T47D (cell line): ENCODE measurements at places on chromosomes 6 and 20.

GRCh38 chr6:39819676-39820075 lies 27.5 kb downstream of the DAAM2 start:
- no peak for DNase-seq

DNA sequence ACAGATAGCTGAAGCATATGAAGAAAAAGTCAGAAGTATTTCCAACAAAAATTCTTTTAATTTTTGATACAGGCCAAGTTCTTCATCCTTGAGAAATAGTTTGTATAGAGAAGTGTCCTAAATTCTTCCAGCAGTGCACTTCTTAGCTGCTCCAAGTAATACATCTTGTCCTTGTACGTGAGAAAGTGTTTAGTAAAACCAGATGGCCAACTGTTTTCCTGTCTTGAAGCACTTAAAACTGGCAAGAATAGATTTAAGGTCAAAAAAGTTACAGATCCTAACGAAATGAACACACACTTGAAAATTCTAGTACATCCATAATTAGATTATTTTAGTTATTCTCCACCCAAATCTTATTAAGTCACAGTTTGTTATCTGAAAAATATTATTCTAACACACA lies 52.2 kb upstream of the HSF2 start:
- no peak for DNase-seq

DNA sequence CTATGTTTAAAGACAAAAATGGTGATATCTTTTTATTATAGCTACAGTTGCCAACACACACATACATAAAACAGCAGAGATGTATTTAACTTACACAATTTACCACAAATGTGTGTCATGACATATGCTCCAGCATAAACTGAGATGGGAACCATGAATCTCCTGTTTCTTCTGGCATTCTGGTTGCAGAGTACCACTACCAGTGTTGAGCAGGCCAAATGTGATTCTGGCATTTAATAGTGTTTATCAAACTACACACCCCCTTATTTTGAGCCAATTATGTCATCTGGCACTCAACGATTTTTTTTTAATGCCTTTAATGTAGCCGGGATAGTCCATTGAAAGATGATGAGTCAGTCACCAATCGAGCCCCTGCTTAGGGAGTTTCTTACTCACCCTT lies 59.0 kb upstream of the TPD52L1 start:
- DNase-seq: no peak

GRCh38 chr6:15395087-15395486 lies 149.2 kb downstream of the JARID2 start:
- DNase-seq: no peak

GRCh38 chr6:79269877-79270276 lies 35.4 kb upstream of the HMGN3 start:
- DNase-seq: peak; percentile 3

- DNase-seq: no peak
Observed at GRCh38 chr6:157095569-157095968, 227.8 kb downstream of the TMEM242 start.

DNA sequence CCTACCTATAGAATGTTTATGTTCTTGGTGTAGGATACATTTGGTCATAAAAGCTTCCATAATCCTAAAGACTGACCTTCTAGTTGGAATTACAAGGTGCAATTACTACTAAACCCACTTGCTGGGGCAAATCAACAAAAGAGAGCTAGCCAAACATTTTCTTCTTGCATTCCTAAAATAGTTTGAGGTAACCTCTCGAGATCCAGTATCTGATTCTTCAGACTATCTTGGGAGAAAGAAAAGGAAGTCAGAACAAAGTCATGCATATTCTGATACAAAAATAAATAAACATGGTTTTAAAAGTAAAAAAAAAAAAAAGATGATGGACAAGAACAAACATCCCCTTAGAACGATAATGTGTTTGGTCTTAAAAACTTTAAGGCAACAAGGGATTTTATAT lies 294.2 kb upstream of the RSPO3 start:
- DNase-seq: no peak

DNA sequence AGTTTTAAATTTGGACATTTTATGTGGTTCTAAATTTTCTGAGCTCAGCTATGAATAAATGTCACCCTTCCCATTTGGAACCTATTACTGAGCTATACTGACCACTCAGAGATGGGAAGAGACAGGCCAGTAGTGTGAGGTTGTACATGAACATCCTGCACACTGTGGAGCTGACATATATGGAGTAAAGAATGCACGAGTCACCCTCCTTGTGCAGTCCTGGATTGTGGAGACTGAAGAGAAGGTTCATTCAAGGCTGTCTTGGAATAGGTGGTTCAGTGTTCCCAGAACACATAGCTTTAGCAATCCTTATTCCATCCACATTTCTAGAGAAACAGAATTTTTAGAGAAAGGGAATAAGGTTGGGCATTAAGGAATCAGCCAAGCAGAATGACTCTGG lies 50.3 kb upstream of the OGFRL1 start:
- DNase-seq: no peak

DNA sequence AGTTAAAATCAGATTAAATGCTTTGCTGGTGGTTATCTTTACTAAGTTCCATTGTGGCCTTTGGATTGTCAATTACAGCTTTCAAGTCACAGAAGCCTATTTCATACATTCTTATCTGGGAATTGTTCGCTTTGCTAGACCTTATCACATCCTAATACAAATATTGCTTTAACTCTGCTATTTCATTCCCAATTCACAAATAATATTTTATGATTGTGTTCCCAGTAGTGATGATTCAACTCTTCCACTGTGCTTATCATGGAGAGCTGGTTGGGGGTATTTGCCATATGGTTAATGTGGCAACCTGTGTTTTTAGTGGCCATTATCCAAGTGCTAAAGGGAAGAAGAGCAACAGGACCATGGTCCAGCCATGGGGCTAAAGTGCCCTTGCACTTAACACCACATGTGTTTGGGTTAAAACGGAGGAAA lies 72.9 kb upstream of the GLP1R start:
- DNase-seq: no peak

DNA sequence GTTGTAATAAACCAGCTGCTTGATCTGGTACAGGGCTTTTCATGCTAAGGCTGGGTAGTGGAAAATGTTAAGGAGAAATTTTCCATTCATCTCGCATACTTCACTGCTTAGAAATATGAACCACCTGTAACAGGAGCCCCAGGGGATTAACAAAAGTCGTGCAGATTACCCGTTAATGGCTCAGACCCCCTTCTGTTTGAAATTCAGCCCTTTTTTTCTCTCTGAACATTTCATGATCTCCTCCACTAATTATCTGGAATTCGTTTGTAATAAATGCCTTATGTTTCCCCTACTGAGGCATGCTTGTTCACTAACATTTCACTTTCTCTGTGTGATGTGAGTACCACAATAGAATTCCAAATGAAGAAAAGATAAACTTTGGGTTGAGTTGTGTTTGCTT lies 336.4 kb upstream of the HSF2 start:
- no peak for DNase-seq

GRCh38 chr6:76422511-76423213 lies 350.2 kb upstream of the IMPG1 start:
- no peak for DNase-seq

DNA sequence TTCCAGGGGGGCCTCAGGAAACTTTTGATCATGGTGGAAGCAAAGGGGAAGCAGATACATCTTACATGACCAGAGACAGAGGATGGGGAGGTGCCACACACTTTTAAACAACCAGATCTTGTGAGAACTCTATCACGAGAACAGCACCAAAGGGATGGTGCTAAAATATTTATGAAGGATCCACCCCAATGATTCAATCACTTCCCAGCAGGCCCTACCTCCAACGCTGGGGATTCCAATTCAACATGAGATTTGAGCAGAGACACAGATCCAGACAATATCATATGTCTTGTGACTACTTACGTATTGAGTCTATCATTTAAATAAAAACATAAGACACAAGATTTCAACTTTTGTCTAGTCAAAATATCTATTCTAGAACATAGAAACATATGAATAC lies 351.9 kb downstream of the EPM2A start:
- no peak for DNase-seq

- DNase-seq: no peak
Observed at GRCh38 chr6:111543913-111544435, 61.0 kb upstream of the REV3L start.

GRCh38 chr6:38159596-38159995 lies 340.1 kb downstream of the ZFAND3 start:
- no peak for DNase-seq

- peak; percentile 75 for DNase-seq
Observed at GRCh38 chr20:59455402-59456341, 148.7 kb upstream of the PHACTR3 start.

DNA sequence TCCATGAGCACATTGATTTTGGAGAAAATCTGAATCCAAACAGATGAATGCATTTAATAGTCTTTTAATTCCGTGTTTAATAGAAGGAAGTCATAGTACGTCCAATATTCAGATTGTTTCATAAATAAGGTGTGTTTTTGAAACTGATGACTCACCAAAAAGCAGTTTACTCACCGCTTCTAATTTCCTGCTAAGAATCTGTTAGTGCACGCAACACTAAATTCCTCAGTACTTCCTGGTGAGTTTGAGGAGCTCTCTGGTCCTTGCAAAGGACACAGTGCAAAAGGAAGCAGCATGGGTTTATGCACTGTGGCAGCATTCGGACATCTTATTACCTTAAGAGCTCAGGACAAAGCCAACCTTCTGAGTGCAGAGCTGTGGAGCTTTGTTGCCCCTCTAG lies 2.3 kb upstream of the ADGRF1 start:
- no peak for DNase-seq

DNA sequence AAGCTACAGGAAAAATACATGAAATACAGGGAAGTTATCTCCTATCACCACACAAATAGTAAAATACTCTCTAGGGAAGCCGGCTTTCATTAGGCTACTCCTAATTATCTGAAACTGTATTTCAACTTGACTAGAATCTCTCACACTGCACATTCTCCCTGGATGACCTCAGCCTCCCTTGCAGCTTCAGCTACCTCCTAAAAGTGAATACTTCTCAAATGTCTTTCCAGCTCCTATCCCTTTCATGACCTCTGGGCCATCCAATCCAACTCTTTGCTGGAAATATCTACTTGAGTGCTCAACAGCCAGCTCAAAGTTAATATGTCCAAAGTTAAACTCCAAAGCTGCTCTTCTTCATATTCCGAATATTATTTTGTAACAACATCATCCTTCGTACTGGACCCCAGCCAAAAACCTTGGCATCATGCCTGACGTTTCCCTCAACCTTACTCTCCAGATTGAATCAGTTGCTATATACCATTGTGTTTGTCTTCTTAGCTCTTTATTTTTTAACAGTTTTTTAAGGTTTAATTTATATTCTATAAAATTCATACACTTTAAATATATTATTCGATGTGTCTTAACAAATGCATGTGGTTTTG lies 29.4 kb upstream of the KIF6 start:
- DNase-seq: no peak

- DNase-seq: no peak
Observed at GRCh38 chr20:53964067-53964466, 106.3 kb downstream of the BCAS1 start.

DNA sequence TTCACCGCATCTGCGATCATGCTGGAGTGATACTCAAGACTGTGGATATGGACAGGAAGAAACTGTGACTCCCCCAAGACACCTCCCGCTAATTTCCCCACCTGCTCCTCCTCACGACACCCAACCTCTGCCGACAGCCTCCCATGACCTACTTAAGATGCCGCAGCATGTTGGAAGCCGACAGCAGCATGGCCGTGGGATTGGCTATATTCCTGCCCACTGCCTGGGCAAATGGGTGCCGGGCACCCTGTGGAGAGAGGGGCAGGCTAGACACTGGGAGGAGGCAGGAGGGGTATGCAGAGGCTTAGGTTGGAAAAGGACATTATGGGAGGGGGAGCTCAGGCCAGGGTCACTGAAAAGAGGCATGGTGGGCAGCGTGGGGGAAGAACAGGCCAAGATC lies 4.5 kb downstream of the IDH3B start:
- DNase-seq: no peak

GRCh38 chr6:129033581-129033980 lies 150.6 kb downstream of the LAMA2 start:
- DNase-seq: no peak

- no peak for DNase-seq
Observed at GRCh38 chr6:13012977-13013680, 296.6 kb downstream of the PHACTR1 start.

GRCh38 chr20:41046716-41047115 lies 18.1 kb downstream of the TOP1 start:
- no peak for DNase-seq

- DNase-seq: peak; percentile 73
Observed at GRCh38 chr20:57594092-57594951, 25.9 kb downstream of the ZBP1 start.

DNA sequence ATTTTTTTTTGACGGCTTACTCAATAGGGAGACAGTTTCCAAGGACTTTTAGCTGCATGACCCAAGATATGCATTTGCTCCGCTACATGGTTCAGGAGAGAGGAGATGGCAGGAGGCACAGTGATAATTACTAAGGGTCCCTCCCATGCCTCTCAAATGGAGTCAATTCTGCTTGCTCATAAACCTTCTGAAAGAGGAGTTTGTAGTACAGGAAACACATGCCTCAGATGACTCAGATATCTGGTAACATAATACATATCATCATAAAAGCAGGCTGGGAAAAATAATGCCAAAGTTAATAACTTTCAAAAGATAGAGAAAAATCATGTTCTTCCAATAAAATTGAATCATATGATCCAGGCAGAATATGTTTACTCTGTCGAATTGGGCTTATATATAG lies 97.6 kb upstream of the DEFB112 start:
- DNase-seq: no peak

DNA sequence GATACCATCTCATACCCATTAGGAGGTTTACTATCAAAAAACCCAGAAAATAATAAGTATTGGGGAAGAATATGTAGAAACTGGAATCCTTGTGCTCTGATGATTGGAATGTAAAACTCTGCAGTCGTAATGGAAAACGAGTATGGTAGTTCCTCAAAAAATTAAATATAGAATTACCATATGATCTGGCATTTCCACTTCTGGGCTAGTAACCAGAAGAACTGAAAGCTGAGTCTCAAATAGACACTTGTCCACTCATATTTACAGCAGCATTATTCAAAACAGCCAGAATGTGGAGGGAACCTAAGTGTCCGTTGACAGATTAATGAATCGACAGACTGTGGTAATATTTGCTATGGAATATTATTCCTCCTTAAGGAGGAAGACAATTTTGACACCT lies 44.3 kb downstream of the FOXC1 start:
- no peak for DNase-seq

DNA sequence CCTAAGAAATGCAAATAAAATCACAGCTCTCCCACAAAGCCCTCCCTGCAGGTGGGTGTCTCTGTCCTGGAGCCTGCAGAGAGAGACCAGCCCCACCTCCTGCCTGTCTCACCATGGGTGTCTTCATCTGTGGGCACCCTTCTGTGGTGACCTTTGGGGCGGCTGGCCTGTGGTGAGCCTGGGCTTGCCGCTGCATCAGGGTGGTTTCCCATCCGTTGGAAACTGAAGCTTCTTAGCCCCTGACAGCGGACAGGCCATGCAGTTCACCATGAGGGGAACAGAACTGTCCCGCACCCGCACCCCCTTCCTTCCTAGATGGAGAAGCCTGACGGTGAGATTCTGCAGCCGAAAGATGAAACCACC lies 42.3 kb upstream of the FRMD1 start:
- no peak for DNase-seq

- no peak for DNase-seq
Observed at GRCh38 chr6:43264599-43265145, 21.4 kb downstream of the TTBK1 start.

- DNase-seq: no peak
Observed at GRCh38 chr6:2687456-2687855, 63.3 kb downstream of the MYLK4 start.
